ENCODE measurements at places on chromosomes 16 and 17. TPM values are rescaled to one million over a fixed set of nuclear protein-coding genes. Genes with fewer than 3 reads are reported as not detected.

CMTM2 gene
- total RNA-seq: 0.54 TPM

TBC1D3H gene
- total RNA-seq: not detected

LPCAT2 gene
- total RNA-seq: 33.1 TPM

WNK4 gene
- total RNA-seq: under 0.01 TPM

TNFRSF13B gene
- total RNA-seq: 0.27 TPM

SEC14L5 gene
- under 0.01 TPM for total RNA-seq

ITGAX gene
- 18.6 TPM for total RNA-seq

MT1E gene
- 6.5 TPM for total RNA-seq

MPG gene
- 194 TPM for total RNA-seq

STX1B gene
- total RNA-seq: 1.1 TPM

SOST gene
- not detected for total RNA-seq

XYLT1 gene
- total RNA-seq: 71.9 TPM

RAMP2 gene
- 0.27 TPM for total RNA-seq

MYL4 gene
- 0.27 TPM for total RNA-seq
